ENCODE measurements at places on chromosomes 3 and 15. TPM values are rescaled to one million over a fixed set of nuclear protein-coding genes. Genes with fewer than 3 reads are reported as not detected.

The ANKUB1 gene
- not detected for total RNA-seq

The CCR8 gene
- total RNA-seq = not detected

The MESP2 gene
- not detected for total RNA-seq

The SLC27A2 gene
- 0.16 TPM for total RNA-seq

The POLQ gene
- total RNA-seq = 0.36 TPM

The GUCA1C gene
- total RNA-seq = not detected

The AGBL1 gene
- not detected for total RNA-seq

The SLC24A5 gene
- not detected for total RNA-seq

DNA sequence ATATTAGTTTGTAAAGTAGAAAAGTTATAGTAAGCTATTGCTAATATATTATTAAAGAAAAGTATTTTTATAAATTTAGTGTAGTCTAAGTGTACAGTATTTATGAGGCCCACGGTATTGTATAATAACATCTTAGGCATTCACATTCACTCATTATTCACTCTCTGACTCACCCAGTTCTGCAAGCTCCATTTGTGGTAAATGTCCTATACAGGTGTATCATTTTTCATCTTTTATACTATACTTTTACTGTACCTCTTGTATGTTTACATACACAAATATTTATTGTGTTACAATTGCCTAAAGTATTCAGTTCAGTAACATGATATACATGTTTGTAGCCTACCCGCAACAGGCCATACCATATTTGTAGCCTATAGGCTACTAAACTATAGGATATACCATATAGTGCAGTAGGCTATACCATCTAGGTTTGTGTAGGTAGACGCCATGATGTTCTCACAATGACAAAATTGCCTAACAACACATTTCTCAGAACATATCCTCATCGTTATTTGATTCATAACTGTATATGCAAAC, 246.8 kb upstream of the ALCAM start:
- no peak overlapping the region for H3K27ac ChIP-seq
- no peak for DNase-seq
- H3K4me1 ChIP-seq = no peaks in the 10 kb centered on the region
- H3K27me3 ChIP-seq = peaks cover 1% of the 10 kb centered on the region
- H3K36me3 ChIP-seq = no peaks in the 10 kb centered on the region

DNA sequence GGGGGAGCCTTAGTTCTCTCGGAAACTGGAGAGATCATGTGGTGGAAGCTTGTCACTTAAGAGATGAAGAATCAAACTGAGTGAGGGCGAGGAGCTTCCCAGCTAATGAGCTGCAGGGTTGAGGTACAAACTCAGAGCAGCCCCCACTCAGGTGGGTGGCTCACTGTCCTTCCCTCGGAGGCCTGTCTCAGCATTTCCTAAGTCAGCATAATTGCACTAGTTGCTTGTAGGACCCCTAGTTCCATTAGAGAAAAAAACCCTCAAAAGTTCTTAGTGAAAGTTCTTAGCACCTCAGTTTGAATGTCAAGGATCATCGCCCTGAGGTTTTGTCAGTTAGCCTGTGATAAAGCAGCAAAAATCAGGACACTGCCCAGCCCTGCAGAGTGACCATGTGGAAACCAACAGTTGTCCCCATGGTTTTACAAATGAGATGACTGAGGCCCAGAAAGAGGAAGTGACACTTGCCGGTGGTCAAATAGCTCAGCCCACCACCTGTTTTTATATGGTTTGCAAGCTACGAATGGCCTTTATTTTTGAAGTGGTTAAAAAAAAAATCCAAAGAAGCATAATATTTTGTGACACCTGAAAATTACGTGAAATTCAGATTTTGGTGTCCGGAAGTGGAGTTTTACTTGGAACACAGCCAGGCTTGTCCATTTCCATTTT, 11.9 kb downstream of the SMAD6 start:
- no peak overlapping the region for H3K27ac ChIP-seq
- H3K36me3 ChIP-seq = no peaks in the 10 kb centered on the region
- H3K4me1 ChIP-seq = no peaks in the 10 kb centered on the region
- H3K4me3 ChIP-seq = no peak overlapping the region
- DNase-seq = no peak

DNA sequence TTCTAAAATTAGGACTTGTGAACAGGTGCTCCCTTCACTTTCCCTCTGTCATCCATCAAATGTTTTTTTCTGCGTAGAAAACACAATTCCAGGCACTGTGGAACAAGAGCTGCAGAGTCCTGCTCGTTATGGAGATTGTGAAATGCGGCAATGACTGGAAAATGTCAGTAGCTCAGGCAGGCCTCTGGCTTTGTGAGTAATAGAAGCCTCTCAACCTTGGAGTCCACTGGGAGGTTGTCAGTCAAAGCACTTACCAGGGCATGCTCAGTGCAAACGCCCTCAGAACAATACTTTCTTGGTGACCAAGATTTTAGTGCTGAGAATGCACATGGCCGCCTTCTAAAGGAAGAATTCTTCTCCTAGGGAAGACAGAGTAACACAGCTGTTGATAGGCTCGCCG, 26.7 kb upstream of the MED12L start:
- no peak overlapping the region for H3K27ac ChIP-seq
- DNase-seq = no peak
- no peak overlapping the region for H3K4me3 ChIP-seq
- no peaks in the 10 kb centered on the region for H3K36me3 ChIP-seq
- peaks cover 7% of the 10 kb centered on the region for H3K27me3 ChIP-seq
- no peaks in the 10 kb centered on the region for H3K4me1 ChIP-seq

DNA sequence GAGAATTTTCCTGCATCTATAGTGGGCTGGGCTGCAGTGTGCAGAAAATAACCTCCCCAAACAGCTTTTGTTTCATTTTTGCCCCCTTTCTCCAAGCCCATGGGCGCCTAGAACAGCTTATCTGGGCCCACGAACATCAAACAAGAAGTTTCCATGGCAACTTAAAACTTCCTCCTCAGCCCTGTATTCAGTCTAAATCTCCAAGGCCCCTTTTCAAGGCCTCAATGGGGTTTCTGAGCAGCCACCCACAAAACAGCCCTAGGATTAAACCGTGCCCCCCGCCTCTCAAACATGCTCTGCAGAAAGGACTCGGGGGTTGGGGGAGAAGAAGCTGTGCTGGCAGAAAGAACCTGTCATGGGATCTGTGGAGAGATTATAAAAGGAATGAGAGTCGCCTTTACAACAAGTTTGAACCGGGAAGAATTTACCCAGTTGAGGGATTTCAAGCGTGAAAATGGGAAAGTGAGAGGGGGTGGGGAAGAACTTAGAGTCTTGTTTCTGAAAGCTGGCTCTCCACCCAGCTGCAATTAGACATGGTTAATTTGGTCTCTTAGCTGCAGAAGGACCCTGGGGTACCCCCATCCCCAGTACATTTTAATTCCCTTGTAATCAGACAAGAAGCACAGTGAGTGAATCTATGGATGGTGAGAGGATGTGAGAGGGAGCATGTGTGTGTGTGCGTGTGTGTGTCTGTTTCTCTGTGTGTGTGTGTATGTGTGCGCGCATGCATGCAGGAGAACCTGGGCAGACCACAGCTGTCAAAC, 4.3 kb upstream of the FAM107A start:
- H3K4me1 ChIP-seq = peaks cover 18% of the 10 kb centered on the region
- H3K27me3 ChIP-seq = peaks cover 23% of the 10 kb centered on the region
- no peak for DNase-seq
- H3K36me3 ChIP-seq = peaks cover 2% of the 10 kb centered on the region

DNA sequence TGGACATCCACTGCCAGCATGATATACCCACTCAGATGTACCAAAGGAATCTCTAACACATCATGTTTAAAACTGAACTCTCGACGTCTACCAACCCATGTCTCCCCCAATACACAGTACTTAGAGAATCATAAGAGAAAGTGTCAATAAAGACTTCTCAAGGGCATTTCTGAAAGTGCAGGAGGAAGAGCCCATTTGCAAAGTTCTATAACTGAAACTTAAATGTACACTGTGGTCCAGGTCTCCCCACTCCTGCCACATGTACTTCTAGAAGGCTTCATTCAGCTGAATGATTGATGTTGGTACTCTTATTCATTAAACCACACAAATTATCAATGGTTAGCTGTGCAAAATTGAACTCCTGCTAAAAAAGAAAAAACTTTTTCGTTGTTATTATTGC, 31.8 kb downstream of the HERC1 start:
- peak overlapping the region; percentile 1 for H3K27ac ChIP-seq
- no peak for DNase-seq
- no peaks in the 10 kb centered on the region for H3K27me3 ChIP-seq
- H3K4me1 ChIP-seq = peaks cover 42% of the 10 kb centered on the region

- DNase-seq = no peak
- no peaks in the 10 kb centered on the region for H3K4me1 ChIP-seq
- peaks cover 2% of the 10 kb centered on the region for H3K36me3 ChIP-seq
- H3K27me3 ChIP-seq = no peaks in the 10 kb centered on the region
Measured at GRCh38 chr3:57283334-57283733, 9.2 kb downstream of the ASB14 start.

DNA sequence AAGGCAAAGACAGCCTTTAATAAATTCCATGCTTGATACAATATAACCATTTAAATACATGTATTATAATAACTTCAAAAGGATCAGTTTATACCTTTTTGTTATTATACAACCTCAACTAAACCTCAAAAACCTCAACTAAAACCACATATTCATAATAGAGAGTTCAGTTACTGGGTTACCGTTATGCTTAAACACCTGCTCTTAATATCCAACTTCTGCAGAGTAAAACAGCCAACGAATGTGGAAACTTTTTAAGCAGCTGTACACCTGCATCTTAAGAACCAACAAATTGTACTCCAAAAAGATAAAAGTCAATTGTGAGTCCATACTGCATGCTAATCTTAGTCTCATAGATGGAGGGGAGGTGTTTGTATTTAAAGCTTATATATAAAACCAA, 53.5 kb downstream of the TFDP2 start:
- no peak for DNase-seq
- no peaks in the 10 kb centered on the region for H3K27me3 ChIP-seq
- H3K4me3 ChIP-seq = no peak overlapping the region
- no peak overlapping the region for H3K27ac ChIP-seq
- peaks cover 5% of the 10 kb centered on the region for H3K36me3 ChIP-seq

DNA sequence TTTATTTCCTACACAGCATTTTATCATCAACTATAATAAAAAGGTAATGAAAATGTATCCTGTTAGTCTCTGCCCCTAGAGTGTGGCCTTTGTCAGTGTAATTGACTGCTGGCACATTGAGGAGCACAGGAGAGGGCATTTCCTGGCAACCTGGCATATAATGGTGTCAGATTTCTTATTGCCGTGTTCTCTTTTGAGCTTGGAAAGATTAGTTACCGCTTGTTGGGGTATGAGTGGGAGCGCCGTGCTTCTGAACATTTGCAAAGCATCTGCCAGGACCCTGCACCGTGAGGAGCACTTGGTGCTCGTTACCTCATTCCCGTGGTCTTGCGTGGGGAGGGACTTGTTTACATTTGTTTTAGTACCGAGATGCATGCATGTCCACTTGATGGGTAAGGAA, 124.4 kb downstream of the PTPRG start:
- no peaks in the 10 kb centered on the region for H3K36me3 ChIP-seq
- no peaks in the 10 kb centered on the region for H3K4me1 ChIP-seq
- no peak overlapping the region for H3K4me3 ChIP-seq
- DNase-seq = no peak
- H3K27ac ChIP-seq = no peak overlapping the region

DNA sequence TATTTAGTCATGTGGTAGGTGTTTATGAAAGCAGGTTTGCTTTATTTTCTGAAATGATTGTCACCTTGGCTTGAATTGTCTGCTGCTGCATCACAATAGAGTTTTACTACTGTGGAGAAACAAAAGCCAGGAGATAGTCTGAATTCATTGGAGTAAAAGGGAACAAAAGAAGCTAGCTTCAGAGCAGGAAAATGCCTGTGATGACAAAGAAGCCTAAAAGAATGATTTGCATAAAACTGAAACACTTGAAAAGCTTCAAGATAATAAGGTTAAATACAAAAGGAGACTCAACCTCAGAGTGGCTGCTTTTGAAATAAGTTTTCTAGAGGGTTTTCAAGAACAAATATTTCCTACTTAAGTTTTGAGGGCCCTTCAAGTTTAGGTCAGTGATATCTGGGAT, 138.3 kb downstream of the PTPRG start:
- H3K27me3 ChIP-seq = peaks cover 4% of the 10 kb centered on the region
- no peak for DNase-seq
- no peaks in the 10 kb centered on the region for H3K4me1 ChIP-seq
- H3K36me3 ChIP-seq = no peaks in the 10 kb centered on the region
- H3K4me3 ChIP-seq = no peak overlapping the region
- H3K27ac ChIP-seq = no peak overlapping the region

DNA sequence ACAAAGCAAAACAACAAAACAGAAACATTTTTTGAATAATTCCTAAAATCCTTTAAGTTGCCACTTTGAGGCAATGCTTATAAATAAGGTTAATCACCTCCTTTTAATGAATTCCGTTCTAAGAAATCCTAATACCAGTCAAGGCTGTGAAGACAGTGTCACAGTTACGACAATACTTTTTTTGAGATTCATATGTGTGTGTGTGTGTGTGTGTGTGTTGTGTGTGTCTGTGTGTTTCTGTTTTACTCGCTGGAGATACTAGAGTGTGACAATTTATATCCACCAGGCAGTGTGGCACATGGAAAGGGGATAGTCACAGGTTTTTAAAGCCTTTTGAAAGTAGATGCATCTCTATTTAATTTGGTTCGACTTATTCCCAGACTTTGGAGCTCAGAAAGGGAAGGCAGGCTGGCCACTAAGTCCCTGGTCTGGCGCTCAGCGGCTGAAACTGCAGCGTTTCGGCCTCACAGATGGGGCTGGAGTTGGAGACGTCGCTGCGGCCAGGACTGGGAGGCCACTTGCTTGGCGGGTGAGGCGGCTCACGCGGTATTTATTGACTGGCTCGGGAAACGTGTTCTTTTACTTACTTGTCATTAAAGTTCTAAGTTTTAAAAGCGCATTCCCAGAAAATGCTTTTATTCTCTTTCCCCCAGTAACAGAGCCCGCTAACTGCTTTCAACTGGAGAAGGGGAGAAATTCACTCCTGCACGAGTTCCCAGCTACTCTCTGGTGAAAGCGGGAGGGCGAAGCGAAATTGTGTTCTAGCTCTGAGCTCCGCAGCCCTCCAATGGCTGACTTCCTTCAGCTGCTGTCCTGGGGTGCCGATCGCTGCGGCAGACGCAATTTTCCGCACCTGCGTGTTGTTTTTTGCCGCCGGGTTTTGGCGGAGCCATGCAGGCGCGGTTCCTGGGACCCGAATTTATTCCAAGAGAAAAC, 13.7 kb downstream of the ZIC1 start:
- no peak for DNase-seq
- no peak overlapping the region for H3K4me3 ChIP-seq
- H3K27me3 ChIP-seq = peaks cover 61% of the 10 kb centered on the region

- no peak overlapping the region for H3K27ac ChIP-seq
- no peak overlapping the region for H3K4me3 ChIP-seq
- H3K27me3 ChIP-seq = no peaks in the 10 kb centered on the region
- peaks cover 4% of the 10 kb centered on the region for H3K4me1 ChIP-seq
- no peaks in the 10 kb centered on the region for H3K36me3 ChIP-seq
- no peak for DNase-seq
Measured at GRCh38 chr15:91380114-91380513, 280.1 kb downstream of the SV2B start.

GRCh38 chr3:73499787-73500186, 125.0 kb downstream of the PDZRN3 start:
- no peaks in the 10 kb centered on the region for H3K4me1 ChIP-seq
- no peak overlapping the region for H3K27ac ChIP-seq
- H3K4me3 ChIP-seq = no peak overlapping the region
